ENCODE measurements at places on chromosomes 1 and 21.

DNA sequence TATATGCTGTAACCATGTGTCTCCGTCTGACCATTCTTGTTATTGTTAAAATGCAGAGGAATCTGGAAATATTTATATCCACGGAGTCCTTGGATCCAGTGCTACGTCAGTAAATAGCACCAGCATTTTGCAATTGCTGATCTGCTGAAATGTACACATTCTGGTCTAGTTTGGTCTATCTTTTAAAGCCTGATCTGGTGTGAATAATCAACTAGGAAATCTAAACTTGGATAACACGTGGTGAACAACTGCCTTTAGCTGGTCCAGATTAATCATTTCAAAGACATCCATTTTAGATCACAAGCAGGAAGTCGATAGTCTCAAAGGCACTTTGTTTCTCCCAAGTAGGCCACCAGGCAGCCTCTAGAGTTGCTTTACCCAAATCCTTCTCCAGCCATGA is 32.6 kb downstream of the PDPN start:
- DNase-seq = no peak

- DNase-seq = no peak
These were observed 38.0 kb downstream of the FOXO6 start for GRCh38 chr1:41399145-41399795.

DNA sequence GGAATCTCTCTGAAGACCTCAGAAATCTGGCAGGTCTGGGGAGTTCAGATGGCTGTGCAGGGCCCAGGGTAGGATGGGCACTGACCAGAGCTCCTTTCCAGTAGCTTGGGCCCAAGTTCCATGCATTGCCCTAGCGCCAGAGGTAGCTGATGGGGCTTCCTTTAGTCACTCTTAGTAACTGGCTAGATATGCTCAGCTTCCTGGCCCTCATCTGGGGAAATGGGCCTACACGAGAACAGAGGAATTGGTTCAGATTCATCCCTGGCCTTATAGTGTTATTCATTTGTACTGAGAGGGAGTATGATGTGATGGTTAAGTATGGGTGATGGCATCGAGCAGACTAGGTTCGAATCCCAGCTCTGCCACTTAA is 15.5 kb upstream of the PSMB2 start:
- DNase-seq = no peak

GRCh38 chr21:26842974-26843932 is 2.0 kb downstream of the ADAMTS1 start:
- peak; percentile 97 for DNase-seq

DNA sequence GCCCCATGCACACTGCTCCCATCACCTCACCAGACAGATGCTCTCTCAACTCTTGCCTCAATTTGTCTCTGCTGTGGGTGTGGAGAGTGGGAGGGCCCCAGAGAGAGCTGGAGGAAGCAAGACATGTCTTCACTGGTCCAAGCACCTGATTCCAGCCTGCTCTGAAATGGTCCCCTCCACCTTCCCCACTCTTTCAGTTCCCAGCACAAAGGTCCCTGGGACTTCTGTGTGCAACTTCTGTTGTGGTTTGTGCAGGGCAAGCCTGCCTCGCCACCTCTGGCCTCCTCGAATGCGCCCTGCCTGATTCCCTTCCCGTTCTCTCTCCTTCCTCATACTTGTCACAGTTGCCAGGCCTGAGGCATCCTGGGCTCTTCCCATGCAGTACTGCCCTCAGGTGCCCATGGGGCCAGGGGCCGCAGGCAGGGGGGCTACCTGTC is 119.3 kb downstream of the SYT2 start:
- DNase-seq = no peak

GRCh38 chr1:15047237-15047636 is 106.3 kb upstream of the TMEM51 start:
- DNase-seq = no peak

DNA sequence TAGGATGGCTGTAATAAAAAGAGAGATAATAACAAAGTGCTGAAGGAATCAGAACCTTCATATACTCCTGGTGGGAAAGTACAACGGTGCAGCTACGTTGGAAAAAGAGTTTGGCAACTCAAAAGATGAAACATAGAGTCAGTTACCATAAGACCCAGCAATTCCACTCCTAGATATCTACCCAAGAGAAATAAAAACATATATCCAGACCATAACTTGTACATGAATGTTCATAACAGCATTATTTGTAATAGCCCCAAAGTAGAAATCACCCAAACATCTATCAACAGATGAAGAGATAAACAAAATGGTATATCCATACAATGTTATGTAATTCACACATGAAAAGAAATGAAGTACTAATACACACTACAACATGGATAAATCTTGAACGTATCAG is 30.5 kb upstream of the DNAH14 start:
- DNase-seq = no peak

GRCh38 chr1:230836793-230837192 is 31.5 kb downstream of the C1orf198 start:
- DNase-seq = no peak

DNA sequence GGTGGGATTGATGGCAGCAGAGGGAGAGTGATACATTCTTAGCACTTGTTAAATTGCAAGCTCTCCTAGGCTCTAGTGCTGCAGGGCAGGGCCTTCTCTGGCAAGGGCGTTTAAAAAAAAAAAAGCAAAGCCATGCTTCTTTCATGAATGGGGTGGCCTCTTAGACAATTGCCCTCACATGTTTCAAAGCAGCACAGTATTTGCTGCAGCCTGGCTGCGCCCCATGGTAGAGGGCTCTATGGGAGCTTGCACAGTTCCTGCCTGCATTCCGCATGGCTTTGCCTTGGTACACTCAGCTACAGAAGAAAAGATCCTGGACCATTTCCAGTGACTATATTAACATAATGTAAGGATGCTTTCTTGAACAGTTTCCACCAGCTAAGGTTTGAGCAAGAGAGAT is 267.2 kb downstream of the ZNF648 start:
- no peak for DNase-seq

- DNase-seq = no peak
These were observed 16.4 kb upstream of the LRRC52 start for GRCh38 chr1:165527251-165528007.

DNA sequence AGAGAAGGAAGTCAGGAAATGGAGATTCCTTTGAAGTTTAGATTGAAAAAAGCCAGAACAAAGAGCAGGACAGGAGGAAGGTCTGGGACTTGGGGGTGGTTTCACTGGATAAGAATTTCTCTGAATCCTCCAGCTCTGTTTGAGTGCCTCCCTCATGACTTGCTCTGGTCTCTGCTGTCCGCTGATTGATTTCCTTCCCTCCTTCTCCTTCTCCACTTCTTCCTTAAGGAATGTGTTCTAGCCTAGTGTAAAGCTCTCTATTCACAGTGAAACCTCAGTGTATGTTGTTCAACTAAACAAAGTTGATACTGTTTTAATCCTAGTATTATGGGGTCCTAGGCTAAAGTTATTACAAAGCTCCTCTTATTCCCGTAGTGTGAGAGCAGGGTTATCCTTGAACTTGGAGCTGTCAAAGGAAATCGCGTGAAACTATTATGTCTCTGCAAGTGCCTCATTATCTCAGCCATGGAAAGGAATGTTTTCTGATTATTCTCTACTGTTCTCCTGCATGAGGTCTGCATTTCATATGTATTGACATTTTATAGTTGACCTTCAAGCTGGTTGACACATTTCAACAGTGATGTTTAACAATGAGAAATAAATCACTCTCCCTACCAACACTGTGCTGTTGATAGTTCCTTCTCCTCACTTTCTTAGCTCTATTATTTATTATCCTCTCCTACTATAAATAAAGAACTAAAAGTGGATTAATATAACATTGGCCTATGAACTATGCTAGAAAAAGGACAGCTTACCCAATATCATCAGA is 82.7 kb upstream of the KCTD3 start:
- DNase-seq = no peak

GRCh38 chr1:236541710-236542109 is 17.9 kb downstream of the LGALS8 start:
- no peak for DNase-seq

- no peak for DNase-seq
These were observed 137.3 kb downstream of the SDCCAG8 start for GRCh38 chr1:243393096-243393495.

- DNase-seq = no peak
These were observed 37.2 kb downstream of the SETD4 start for GRCh38 chr21:36023092-36023480.

GRCh38 chr1:78211483-78212092 is 165.8 kb downstream of the GIPC2 start:
- no peak for DNase-seq

DNA sequence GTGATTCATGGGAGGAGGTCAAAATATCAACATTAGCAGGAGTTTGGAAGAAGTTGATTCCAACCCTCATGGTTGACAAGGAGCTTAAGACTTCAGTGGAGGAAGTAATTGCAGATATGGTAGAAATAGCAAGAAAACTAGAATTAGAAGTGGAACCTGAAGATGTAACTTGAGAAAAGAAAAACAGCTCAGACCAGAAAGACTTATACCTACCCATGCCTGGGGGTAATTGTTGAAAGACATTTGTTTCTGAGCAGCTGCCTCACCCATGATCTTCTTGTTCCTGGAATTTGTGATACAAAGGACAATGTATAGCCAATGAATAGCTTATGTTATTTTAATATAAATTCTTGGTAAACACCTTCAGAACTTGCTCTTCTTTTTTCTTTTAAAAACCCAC is 128.6 kb downstream of the LRIG2 start:
- DNase-seq = no peak

- DNase-seq = no peak
These were observed 46.8 kb upstream of the USP25 start for GRCh38 chr21:15682977-15683376.

GRCh38 chr1:169059421-169059820 is 47.1 kb upstream of the ATP1B1 start:
- no peak for DNase-seq

GRCh38 chr1:168689726-168690602 is 39.0 kb downstream of the DPT start:
- DNase-seq = no peak

- no peak for DNase-seq
These were observed 67.9 kb upstream of the DYNLT5 start for GRCh38 chr1:66684353-66684752.

DNA sequence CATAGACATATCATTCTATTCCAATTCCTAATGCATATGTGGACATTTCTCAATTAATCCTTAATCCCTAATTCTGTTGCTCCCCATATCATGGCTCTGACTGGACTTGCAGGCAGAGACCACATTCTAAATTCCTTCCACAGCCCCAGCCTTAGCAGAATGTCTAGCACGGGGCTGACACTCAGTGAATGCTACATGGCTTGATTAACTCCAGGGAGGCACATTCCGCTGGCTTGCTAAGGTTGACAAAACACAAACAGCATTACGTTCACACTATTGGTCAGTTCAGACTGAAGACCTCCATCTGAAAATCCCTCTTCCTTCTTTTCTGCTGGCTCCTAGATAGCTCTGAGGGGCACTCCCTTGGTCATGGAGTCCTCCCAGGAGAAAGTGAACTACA is 119.4 kb downstream of the ASTN1 start:
- DNase-seq = no peak
